ENCODE measurements at places on chromosomes 16 and 17.

DNA sequence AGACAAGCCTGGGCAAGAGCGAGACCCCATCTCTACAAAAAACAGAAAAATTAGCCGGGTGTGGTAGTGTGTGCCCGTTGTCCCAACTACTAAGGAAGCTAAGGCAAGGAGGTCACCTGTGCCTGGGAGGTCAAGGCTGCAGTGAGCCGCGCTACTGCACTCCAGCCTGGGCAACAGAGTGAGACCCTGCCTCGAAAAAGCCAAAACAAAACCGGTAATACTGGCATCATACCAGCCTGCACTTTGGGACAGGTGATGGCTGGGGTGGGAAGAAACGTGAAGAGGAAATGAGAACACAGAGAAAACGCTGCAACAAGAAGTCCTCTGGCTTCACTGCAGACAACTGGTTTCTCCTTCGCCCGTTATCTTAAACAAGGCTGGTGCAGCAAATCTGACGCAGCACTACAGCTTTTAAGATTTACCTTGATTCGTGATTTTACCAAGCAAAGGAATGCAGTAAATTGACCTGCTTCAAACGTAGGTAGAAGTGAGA is 725 bp upstream of the CASC3 start:
- H3K27me3 ChIP-seq: no peaks in the 10 kb centered on the region
- H3K4me3 ChIP-seq: peak overlapping the region; percentile 88
- peak overlapping the region; percentile 84 for H3K27ac ChIP-seq
- no peak for DNase-seq
- peaks cover 16% of the 10 kb centered on the region for H3K36me3 ChIP-seq
- H3K4me1 ChIP-seq: peaks cover 3% of the 10 kb centered on the region

- no peaks in the 10 kb centered on the region for H3K27me3 ChIP-seq
- H3K27ac ChIP-seq: no peak overlapping the region
- peak overlapping the region; percentile 50 for H3K4me3 ChIP-seq
- H3K4me1 ChIP-seq: no peaks in the 10 kb centered on the region
Observed at GRCh38 chr16:3938471-3938842, 57.9 kb upstream of the CREBBP start.

DNA sequence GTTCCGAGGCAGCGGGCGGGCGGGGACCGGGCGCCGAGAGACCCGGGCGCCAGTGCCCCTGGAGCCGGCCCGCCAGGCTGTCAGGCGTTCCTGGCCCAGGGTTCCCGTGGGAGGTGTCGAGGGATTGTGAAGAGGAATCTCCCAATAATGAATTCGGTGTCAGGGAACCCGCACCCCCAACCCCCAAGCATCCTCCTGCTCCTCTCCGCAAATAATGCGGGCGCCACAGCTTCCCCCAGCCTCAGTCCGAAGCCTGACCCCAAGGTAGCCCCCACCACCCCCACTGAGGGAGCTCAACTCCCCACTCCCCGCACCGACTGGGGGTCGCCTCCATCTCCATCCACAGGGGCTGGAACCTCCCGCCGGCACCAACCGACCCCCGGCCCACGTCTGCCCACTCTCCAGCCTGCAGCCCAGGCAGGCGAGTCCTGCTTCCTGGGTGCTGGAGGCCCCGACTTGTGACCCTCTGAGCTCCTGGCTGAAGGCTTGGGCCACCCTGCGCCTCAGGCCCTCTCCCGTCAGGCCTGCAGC is 641 bp upstream of the CASKIN1 start:
- no peak for DNase-seq
- H3K27ac ChIP-seq: no peak overlapping the region
- no peaks in the 10 kb centered on the region for H3K36me3 ChIP-seq
- no peaks in the 10 kb centered on the region for H3K4me1 ChIP-seq
- peak overlapping the region; percentile 63 for H3K4me3 ChIP-seq

DNA sequence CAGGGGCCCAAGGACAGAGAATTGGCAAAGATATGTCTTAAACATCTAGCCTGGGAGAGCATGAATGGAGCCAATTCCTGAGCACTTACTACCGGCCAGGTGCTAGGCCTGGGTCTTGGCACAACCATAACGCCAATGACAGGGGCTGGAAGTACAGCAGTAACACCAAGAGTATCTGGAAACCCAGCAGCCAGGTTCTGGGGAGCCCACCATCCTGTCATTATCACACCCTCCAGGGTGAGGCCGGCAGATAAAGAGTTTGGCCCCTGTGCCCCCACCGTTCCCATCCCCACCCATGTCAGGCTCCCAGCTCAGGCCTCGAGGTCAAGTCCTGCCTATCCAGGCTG is 508 bp upstream of the TMC8 start:
- no peaks in the 10 kb centered on the region for H3K4me1 ChIP-seq
- H3K27ac ChIP-seq: no peak overlapping the region
- H3K36me3 ChIP-seq: no peaks in the 10 kb centered on the region

DNA sequence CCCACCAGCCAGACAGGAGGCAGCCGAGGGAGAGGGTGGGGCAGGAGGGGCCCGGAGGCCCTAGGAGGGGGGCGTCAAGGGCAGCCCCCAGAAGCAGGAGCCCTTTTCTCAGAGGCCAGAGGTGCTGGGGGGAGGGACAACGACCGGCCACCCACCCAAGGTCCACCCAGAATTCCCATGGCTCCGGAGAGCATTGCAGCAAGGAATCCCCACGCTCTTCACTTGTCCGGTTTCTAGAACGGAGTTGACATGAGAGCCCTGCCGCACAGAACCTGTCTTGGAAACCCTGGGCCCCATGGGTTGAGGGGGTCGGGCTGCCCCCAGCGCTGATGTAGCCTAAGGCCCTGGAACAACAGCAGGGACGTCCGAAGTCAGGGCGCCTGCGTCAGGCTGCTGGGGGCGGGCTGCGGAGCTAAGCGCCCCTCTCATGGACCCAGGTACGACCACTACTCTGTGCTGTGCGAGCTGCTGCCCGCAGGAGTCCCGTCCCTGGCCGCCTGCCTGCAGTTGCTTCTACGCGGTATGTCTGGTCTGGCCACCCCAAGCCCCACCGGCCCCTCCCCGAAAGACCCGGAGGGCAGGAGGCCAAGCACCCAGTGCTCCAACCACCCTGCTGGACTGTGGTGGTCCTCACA is 11.2 kb downstream of the CYBC1 start:
- peaks cover 13% of the 10 kb centered on the region for H3K4me1 ChIP-seq
- no peak overlapping the region for H3K4me3 ChIP-seq
- H3K27me3 ChIP-seq: no peaks in the 10 kb centered on the region
- peak overlapping the region; percentile 34 for H3K27ac ChIP-seq

DNA sequence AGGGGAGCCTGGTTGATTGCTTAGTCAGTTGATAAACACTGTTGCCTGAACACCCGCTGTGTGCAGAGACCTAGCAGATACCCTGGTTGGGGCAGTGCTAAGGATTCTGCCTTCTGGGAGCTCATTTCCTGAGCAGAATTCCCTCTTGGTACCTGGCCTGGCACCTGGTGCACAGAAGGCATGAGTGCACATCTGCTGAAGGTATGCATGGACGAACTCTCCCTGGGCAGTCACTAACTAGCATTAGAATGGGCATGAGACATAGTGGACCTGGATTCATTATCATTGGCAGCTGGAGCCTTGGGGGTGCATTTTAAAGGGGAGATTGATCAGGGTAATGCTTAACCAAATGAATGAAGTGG is 13.1 kb downstream of the ADCY7 start:
- DNase-seq: no peak
- H3K27ac ChIP-seq: no peak overlapping the region
- no peaks in the 10 kb centered on the region for H3K36me3 ChIP-seq
- no peaks in the 10 kb centered on the region for H3K4me1 ChIP-seq

DNA sequence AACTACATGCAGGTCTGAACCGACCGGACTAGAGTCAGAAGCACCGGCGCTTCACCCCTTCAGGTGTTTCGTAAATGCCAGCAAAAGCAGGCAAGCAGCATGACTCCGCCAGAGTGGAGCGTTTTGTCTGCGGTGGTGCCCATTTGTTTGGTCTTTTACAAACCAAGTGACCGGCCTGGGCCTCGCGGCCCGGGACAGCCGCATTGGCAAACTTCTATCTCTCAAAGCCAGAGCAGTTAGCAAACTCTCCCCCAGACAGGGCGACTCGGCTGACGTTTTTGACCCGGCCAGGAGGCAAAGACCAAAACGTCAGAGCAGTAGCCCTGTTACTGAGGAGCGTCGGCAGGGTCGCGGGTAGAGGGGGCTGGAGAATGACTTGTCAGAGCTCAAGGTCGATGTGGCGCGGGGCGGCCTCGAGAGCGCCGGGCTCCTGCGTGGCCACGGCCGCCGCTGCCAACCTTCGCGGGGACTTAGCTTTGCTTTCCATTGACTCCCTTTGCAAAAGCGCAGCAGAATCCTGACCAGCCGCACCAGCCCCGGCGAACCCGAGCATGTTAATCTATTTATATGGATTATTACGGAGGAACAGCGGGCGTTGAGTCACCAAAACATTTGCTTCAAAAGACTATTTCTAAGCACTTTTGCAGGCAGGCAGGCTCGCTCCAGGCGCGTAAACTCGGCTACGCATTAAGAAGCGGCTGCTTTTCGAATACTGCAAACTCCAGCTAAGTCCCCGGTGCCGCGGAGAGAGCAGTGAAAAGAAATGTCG is 763 bp upstream of the SOX9 start:
- peaks cover 22% of the 10 kb centered on the region for H3K4me1 ChIP-seq
- no peak overlapping the region for H3K27ac ChIP-seq
- peaks cover 31% of the 10 kb centered on the region for H3K27me3 ChIP-seq
- H3K36me3 ChIP-seq: no peaks in the 10 kb centered on the region
- peak; percentile 72 for DNase-seq

DNA sequence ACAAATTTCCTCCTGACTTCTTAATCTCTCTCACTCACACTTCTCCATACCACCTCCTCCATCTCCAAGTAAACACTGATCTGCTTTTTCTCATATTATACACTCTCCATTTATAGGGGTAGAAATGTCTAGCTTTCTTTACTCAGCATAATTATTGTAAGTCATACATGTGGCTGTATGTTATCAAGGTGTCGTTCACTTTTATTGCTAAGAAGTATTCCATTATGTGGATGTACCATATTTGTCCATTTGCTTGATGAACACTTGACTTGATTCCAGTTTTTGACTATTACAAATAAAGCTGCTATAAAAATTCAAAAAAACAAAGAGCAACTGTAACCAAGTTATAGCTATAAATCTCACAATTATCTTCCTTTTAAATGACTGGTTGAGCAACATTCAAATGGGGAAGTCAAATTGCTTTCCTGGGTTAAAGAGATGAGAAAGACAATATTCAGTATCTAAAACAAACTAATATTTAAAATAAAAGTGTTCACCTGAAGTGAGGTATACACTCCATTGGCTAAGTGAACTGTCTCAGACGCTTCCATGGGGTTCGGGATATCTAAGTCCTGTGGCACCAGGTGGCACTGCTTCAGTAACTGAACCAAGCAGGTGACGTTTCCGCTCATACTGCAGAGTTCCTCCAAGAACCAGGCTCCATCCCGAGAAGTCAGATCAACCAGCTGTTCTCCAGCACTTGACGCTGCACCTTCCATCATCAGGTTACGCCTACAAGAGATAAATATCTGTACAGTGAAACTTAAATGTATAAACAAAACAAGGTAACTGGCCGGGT is 32.6 kb upstream of the ARL6IP1 start:
- H3K27ac ChIP-seq: no peak overlapping the region
- H3K36me3 ChIP-seq: peaks cover 98% of the 10 kb centered on the region
- no peak overlapping the region for H3K4me3 ChIP-seq
- no peaks in the 10 kb centered on the region for H3K27me3 ChIP-seq

DNA sequence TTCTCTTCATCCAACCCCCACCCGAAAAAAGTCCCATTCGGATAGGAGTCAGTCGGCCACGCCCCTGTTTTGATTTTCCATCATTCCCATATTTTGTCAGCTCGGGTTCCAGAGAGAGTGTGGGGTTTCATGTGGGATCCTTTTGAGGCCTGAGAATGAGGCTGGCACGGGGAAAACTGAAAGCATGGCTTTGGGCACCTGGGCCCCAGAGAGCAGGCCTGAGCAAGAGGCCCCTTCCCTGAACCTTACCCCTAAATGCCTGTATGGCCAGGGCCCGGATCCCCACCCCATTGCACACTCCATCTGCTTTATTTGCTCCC is 4.6 kb upstream of the HOXB4 start:
- H3K4me3 ChIP-seq: no peak overlapping the region
- no peaks in the 10 kb centered on the region for H3K36me3 ChIP-seq
- H3K27me3 ChIP-seq: peaks cover 100% of the 10 kb centered on the region
- no peak overlapping the region for H3K27ac ChIP-seq
- DNase-seq: no peak

- no peaks in the 10 kb centered on the region for H3K27me3 ChIP-seq
- no peak overlapping the region for H3K27ac ChIP-seq
- no peaks in the 10 kb centered on the region for H3K36me3 ChIP-seq
- no peak overlapping the region for H3K4me3 ChIP-seq
- DNase-seq: no peak
Observed at GRCh38 chr17:77933777-77934398, 24.6 kb upstream of the TNRC6C start.

GRCh38 chr17:56880133-56880532 is 33.7 kb downstream of the TRIM25 start:
- H3K4me1 ChIP-seq: no peaks in the 10 kb centered on the region
- no peak overlapping the region for H3K4me3 ChIP-seq
- H3K27ac ChIP-seq: no peak overlapping the region
- DNase-seq: no peak
- H3K36me3 ChIP-seq: no peaks in the 10 kb centered on the region

- no peaks in the 10 kb centered on the region for H3K4me1 ChIP-seq
- H3K4me3 ChIP-seq: no peak overlapping the region
- H3K36me3 ChIP-seq: no peaks in the 10 kb centered on the region
Observed at GRCh38 chr16:77591347-77591746, 131.0 kb upstream of the NUDT7 start.

DNA sequence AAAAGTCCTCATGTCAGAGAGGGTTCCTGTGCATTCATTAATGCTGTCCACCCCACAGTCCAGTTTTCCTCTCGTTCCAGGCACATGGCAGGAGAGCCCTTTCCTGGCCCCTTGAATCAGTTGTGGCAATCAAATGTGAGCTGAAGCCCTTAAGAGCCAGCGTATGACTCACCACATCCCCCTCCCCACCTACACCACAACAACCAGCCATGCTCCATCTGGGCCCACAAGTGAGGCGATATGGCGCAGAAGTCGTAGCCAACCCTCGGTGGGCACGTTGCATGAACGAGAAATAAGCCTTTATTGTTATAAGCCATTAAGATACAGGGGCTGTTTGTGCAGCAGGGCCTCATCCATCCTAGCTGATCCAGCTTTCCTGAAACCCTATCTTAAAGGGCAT is 28.2 kb downstream of the GRIN2A start:
- no peak overlapping the region for H3K27ac ChIP-seq
- H3K27me3 ChIP-seq: no peaks in the 10 kb centered on the region
- no peak overlapping the region for H3K4me3 ChIP-seq
- no peaks in the 10 kb centered on the region for H3K36me3 ChIP-seq
- DNase-seq: no peak
- H3K4me1 ChIP-seq: no peaks in the 10 kb centered on the region

- no peak for DNase-seq
- H3K4me3 ChIP-seq: no peak overlapping the region
- H3K36me3 ChIP-seq: no peaks in the 10 kb centered on the region
- H3K4me1 ChIP-seq: peaks cover 4% of the 10 kb centered on the region
Observed at GRCh38 chr16:85239239-85239638, 127.0 kb upstream of the CIBAR2 start.
